Cardiac muscle cell (in vitro differentiated cells and primary cell): ENCODE measurements at places on chromosomes 2 and 18. TPM values are rescaled to one million over a fixed set of nuclear protein-coding genes. Genes with fewer than 3 reads are reported as not detected.

GRCh38 chr18:27007880-27008279, 142.4 kb upstream of the AQP4 start:
- no peaks in the 10 kb centered on the region for H3K27me3 ChIP-seq
- H3K4me1 ChIP-seq = no peaks in the 10 kb centered on the region
- no peak overlapping the region for H3K27ac ChIP-seq
- H3K36me3 ChIP-seq = no peaks in the 10 kb centered on the region
- no peak overlapping the region for H3K4me3 ChIP-seq

- no peaks in the 10 kb centered on the region for H3K27me3 ChIP-seq
- no peak overlapping the region for H3K4me3 ChIP-seq
- no peaks in the 10 kb centered on the region for H3K4me1 ChIP-seq
- no peaks in the 10 kb centered on the region for H3K36me3 ChIP-seq
- H3K27ac ChIP-seq = no peak overlapping the region
These were observed 22.9 kb downstream of the MAPRE2 start for GRCh38 chr18:35063875-35064690.

GRCh38 chr18:59823596-59824195, 76.1 kb upstream of the PMAIP1 start:
- H3K27ac ChIP-seq = no peak overlapping the region
- DNase-seq = peak; percentile 85
- no peaks in the 10 kb centered on the region for H3K4me1 ChIP-seq
- H3K4me3 ChIP-seq = no peak overlapping the region

GRCh38 chr2:12068796-12069538, 322.5 kb downstream of the LPIN1 start:
- peaks cover 7% of the 10 kb centered on the region for H3K4me1 ChIP-seq
- H3K27ac ChIP-seq = no peak overlapping the region
- DNase-seq = no peak
- H3K36me3 ChIP-seq = no peaks in the 10 kb centered on the region
- no peak overlapping the region for H3K4me3 ChIP-seq

- no peak overlapping the region for H3K4me3 ChIP-seq
- H3K27me3 ChIP-seq = no peaks in the 10 kb centered on the region
- H3K27ac ChIP-seq = no peak overlapping the region
- no peak for DNase-seq
These were observed 10.8 kb downstream of the MBOAT2 start for GRCh38 chr2:8992643-8993042.

DNA sequence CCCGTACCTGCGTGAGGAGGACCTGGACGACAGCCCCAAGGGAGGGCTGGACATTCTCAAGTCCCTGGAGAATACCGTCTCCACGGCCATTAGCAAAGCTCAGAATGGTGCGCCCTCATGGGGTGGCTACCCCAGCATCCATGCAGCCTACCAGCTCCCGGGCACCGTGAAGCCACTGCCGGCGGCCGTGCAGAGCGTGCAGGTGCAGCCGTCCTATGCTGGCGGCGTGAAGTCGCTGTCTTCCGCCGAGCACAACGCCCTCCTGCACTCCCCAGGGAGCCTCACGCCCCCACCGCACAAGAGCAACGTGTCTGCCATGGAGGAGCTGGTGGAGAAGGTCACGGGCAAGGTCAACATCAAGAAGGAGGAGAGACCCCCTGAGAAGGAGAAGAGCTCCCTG, 76.4 kb downstream of the TSHZ1 start:
- no peak for DNase-seq
- H3K4me1 ChIP-seq = no peaks in the 10 kb centered on the region
- H3K36me3 ChIP-seq = no peaks in the 10 kb centered on the region
- H3K27me3 ChIP-seq = no peaks in the 10 kb centered on the region
- H3K27ac ChIP-seq = no peak overlapping the region
- no peak overlapping the region for H3K4me3 ChIP-seq

DNA sequence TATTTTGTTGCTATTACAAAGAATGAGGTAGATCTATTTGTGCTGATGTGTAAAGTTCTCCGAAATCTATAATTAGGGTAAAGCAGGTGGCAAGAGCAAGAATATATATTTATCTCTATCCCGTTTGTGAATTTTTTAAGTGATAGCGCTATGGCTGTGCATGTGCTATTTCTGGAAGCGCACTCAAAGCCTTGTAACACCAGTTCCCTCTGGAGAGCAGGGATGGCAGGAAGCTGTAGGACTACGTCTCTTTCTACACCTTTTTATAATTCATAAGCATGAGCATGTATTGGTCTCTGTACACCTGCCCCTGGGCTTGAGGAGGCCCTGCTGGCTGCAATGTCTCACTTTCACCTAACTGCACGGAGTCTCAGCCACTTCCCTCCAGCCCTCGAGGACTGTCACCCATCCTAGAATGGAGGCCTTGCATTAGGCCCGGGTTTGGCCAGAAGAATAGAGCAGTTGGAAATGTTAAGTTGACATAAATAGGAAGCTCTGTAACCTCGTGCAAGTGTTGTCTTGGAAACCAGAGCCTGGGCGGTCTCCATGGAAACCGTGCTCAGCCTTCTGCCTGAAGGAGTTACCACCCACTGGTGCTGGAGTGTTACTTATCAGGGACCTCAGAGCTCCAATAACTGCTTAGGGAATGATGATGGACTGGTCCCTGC, 20.9 kb downstream of the ITM2C start:
- no peak overlapping the region for H3K4me3 ChIP-seq
- H3K4me1 ChIP-seq = peaks cover 18% of the 10 kb centered on the region
- H3K27ac ChIP-seq = peak overlapping the region; percentile 80
- no peaks in the 10 kb centered on the region for H3K27me3 ChIP-seq

DNA sequence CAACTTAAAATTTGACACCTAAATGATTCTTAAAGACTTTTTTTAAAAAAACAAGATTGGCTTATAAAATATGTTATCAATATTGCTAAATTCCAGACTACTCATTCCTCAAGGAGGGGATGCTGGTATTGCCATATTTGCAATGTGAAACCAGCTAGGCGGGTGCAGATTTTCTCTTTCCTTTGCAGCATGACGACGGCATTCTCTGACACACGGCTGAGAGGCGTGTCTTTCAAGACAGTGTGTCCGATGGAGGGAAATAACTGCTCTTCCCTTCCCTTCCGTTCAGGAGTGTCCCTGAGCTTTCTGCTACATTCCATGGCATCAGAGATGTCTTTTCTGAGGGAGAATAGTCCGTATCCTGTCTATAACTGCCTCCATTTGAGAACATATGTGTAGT, 38.2 kb upstream of the CNGA3 start:
- no peak overlapping the region for H3K4me3 ChIP-seq
- DNase-seq = no peak
- no peaks in the 10 kb centered on the region for H3K36me3 ChIP-seq
- no peak overlapping the region for H3K27ac ChIP-seq
- H3K4me1 ChIP-seq = no peaks in the 10 kb centered on the region
- H3K27me3 ChIP-seq = no peaks in the 10 kb centered on the region

DNA sequence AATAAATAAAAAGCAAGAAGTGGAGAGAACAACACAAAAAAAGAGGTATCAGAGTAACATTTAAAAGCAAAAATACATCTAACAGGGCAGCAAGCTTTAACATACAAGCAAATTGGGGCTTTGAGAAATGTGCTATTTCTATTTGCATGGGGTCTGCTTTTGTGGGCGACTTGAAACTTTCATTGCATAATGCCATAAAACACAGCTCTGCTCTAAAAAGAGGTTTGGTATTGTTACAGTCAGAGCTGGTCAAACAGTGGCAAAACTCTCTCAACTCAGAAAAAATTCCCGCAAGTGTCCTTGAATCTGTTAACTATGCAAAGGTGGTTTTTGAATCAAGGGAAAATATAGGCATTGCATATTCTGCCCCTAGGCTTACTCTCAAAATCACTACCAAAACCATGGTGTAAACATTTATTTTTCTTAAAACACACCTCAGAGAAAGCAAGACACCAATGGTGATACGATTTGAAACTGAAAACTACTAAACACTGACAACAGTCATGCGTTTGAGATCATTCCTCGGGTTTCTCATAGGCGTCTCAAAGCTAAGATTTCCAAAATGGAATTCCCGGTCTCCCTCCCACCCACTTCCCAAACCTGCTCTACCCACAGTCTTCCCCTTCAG, 45.5 kb downstream of the RNF152 start:
- no peaks in the 10 kb centered on the region for H3K36me3 ChIP-seq
- no peak overlapping the region for H3K4me3 ChIP-seq
- no peak for DNase-seq

- no peaks in the 10 kb centered on the region for H3K27me3 ChIP-seq
- no peak overlapping the region for H3K4me3 ChIP-seq
- no peaks in the 10 kb centered on the region for H3K4me1 ChIP-seq
- DNase-seq = no peak
- H3K36me3 ChIP-seq = no peaks in the 10 kb centered on the region
- H3K27ac ChIP-seq = no peak overlapping the region
These were observed 157.2 kb upstream of the COPS8 start for GRCh38 chr2:236928380-236929037.

DNA sequence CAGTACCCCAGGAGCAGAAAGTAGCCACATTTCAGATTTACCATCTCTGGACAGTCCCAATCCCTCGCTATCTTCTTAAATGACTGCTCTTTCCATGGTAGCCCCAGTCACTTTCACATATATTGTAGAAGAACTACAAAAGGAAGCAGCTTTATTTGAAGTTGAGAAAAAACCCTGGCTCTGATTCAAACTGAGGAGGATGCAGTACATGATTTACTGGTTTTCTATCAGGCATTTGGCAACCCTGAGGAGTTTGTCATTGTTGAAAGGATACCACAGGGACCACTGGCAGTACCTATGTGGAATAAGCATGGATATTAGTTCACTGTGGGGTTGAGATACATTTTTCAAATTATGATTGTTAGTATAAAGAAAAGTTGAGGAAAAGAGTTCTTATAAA, 640.9 kb upstream of the SETBP1 start:
- H3K27me3 ChIP-seq = no peaks in the 10 kb centered on the region
- H3K36me3 ChIP-seq = no peaks in the 10 kb centered on the region
- peak; percentile 57 for DNase-seq

DNA sequence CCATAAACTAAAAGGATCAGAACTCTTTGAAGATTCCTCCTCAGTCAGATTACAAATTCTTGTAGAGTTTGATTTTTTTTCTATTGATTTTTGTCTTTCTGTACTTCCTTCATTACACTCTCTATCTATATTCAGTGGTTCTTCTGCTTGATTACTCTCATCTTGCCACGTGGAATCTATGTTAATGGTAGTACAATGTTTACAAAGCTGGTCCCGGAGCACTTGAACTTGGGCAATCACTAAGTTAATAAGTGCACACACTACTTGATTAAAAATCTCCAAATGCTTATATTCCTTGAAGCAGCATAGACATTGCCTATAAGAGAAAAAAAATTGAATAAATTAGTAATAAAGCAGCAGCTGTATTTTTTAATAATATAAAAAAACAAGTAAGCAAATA, 65.1 kb downstream of the USP34 start:
- no peak for DNase-seq
- peaks cover 9% of the 10 kb centered on the region for H3K4me1 ChIP-seq
- peaks cover 12% of the 10 kb centered on the region for H3K36me3 ChIP-seq
- H3K4me3 ChIP-seq = no peak overlapping the region
- no peaks in the 10 kb centered on the region for H3K27me3 ChIP-seq
- H3K27ac ChIP-seq = peak overlapping the region; percentile 5

- no peak for DNase-seq
- no peaks in the 10 kb centered on the region for H3K36me3 ChIP-seq
- H3K4me3 ChIP-seq = no peak overlapping the region
- peaks cover 31% of the 10 kb centered on the region for H3K4me1 ChIP-seq
- H3K27me3 ChIP-seq = no peaks in the 10 kb centered on the region
These were observed 60.8 kb downstream of the EML4 start for GRCh38 chr2:42229949-42230348.

- H3K4me1 ChIP-seq = peaks cover 9% of the 10 kb centered on the region
- H3K27me3 ChIP-seq = no peaks in the 10 kb centered on the region
- H3K36me3 ChIP-seq = no peaks in the 10 kb centered on the region
- peak; percentile 55 for DNase-seq
These were observed 19.8 kb downstream of the DTYMK start for GRCh38 chr2:241666627-241667400.

DNA sequence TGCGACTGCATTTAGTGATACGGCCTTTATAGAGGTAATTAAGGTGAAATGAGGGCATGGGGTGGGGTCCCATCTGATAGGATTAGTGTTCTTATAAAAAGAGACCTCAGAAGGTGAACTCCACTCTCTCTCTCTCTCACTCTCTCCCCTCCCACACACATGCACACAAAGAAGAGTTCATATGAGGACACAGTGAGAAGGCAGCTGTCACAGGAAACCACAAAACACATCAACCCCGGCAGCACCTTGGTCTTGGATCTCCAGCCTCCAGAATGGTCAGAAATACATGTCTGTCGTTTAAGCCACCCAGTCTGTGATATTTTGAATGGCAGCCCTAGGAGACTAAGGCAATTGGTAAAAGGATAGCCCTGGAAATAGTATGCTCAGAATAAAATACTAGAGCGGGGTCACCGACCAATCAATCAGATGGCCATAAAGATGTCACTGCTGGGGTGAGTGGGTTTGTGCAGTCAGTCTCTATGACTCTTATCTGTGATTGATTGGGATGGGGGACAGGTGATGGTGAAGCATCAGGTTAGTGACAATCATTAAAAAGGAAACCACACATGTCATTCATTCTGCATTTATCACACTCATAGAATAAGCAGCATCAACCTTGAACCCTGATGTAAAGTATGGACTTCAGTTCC, 118.9 kb upstream of the POU3F3 start:
- no peak overlapping the region for H3K4me3 ChIP-seq
- H3K27ac ChIP-seq = no peak overlapping the region
- H3K4me1 ChIP-seq = no peaks in the 10 kb centered on the region
- peaks cover 6% of the 10 kb centered on the region for H3K27me3 ChIP-seq

- peaks cover 5% of the 10 kb centered on the region for H3K4me1 ChIP-seq
- H3K27me3 ChIP-seq = no peaks in the 10 kb centered on the region
These were observed 136.8 kb downstream of the SMAD2 start for GRCh38 chr18:47793609-47794008.

GRCh38 chr2:523698-524270, 153.4 kb downstream of the TMEM18 start:
- H3K27ac ChIP-seq = no peak overlapping the region
- no peak for DNase-seq
- H3K4me1 ChIP-seq = no peaks in the 10 kb centered on the region
- H3K4me3 ChIP-seq = no peak overlapping the region

GRCh38 chr18:23314672-23315071, 138.4 kb upstream of the RIOK3 start:
- H3K4me1 ChIP-seq = no peaks in the 10 kb centered on the region
- no peaks in the 10 kb centered on the region for H3K36me3 ChIP-seq
- no peak for DNase-seq

The LDLRAD4 gene
- total RNA-seq = 7.9 and 10.5 TPM in 2 replicates

The LCT gene
- total RNA-seq = 0.03 TPM in 1 of 2 replicates, not detected in the other

The MYO7B gene
- 0.06 TPM in 1 of 2 replicates, not detected in the other for total RNA-seq

The CXCR1 gene
- not detected in 2 replicates for total RNA-seq

The ANKRD39 gene
- 15.4 and 27.8 TPM in 2 replicates for total RNA-seq

The RESP18 gene
- not detected in 2 replicates for total RNA-seq

The TSPYL6 gene
- total RNA-seq = not detected in 2 replicates
